Forelimb muscle (tissue), 1 donor: ENCODE measurements at places on chromosomes 3 and 15. TPM values are rescaled to one million over a fixed set of nuclear protein-coding genes. Genes with fewer than 3 reads are reported as not detected.

Gene SLCO2A1
- polyA plus RNA-seq: 1.8 TPM

Gene ALDH1A3
- polyA plus RNA-seq: 17.6 TPM

Gene SMCO1
- 2.2 TPM for polyA plus RNA-seq

Gene DUOXA2
- polyA plus RNA-seq: not detected

Gene GFM1
- polyA plus RNA-seq: 36.5 TPM

Gene MYLK
- 22.3 TPM for polyA plus RNA-seq

Gene COL6A5
- polyA plus RNA-seq: 0.13 TPM

Gene GOLGA6D
- 0.30 TPM for polyA plus RNA-seq

Gene SGO1
- 4.5 TPM for polyA plus RNA-seq

GRCh38 chr15:59894835-59895234, 109.3 kb upstream of the FOXB1 start:
- DNase-seq: no peak

DNA sequence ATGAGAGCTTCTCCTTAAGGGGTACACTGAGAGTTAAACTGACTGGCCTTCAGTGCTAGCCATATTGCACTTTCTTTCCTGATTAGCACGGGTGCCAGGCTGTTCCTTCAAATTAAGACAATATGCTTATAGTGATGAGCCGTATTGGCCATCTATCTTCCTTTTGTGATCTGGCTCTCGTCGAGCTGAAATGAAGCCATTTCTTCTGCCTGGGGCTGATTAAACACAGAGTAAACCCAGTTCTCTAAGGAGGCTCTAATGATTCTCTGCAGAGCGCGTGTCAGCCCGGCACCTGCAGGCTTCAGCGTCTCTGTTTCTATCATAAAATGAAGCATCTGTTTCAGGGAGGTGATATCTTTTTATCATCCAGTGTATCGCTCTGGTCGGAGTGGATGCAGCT, 107.5 kb upstream of the NR2F2 start:
- DNase-seq: no peak

DNA sequence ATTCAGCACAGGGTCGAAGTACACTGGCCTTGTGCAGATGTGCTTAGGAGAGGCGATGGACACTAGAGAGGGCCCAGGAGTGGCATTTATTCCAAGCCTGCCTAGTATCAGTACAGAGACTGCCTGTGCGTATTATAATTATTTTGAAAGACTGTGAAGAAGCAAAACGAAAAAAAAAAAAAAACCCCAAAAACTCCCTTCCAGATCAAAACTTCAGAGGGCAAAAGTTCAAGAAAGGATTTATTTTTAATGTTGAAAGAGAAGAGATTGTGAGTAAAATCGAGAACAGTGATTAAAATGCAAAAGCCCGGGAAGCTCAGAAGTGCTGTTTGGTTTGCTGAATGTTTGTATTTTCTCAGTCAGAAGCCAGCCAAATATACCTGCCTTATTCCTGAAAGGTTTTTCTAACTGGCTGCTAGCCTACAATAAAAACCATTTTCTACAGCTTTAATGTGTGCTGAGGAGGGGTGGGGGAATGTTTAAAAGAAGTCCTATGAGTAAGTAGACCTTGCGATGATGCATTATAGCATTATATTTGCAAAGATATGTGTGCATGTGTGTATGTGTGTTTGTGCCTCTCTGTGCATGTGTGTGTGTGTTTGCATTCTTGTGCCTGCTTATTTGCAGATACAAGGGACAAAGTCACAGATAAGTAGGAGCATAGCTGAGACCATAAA, 19.3 kb upstream of the LZTFL1 start:
- DNase-seq: no peak

DNA sequence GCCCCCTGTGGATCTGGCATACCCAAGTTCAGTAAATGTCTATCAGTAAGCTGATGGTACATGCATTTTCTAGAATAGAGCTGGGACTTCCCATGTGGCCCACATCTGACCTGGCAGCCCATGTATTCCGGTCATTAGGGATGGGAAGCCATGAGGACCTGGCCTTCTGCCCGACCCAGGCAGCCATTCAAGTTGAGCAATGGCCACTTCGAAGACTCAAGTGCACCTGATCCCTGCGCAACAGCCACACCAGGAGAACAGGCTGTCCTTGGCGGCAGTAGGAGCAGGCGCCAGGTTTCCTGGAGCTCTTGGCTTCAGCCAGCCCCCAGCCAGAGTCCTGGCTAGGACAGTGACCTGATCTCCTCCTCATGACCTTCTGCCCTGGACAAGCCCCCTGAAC, 14.6 kb downstream of the HEMK1 start:
- DNase-seq: no peak

GRCh38 chr3:179672918-179673317, 20.1 kb downstream of the USP13 start:
- DNase-seq: no peak

GRCh38 chr3:117263270-117263669, 553.7 kb downstream of the TUSC7 start:
- no peak for DNase-seq

DNA sequence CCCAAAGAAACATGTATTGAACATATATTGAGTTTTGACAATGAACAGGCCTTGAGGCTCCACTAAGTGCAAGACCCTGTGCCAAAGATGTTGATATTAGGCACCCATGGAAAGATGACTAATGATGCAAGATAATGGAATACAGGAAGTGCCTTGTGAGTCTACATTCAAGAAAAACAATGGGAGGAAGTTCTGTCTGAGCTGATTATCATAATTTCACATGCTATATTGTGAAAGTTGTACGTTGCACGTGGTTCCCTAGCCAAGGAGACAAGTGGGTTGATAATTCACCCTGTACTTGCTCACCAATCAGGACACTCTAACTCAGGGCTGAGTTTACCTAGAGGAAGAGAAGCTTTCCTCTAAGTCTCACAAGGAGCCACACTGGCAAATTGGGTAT, 186.9 kb upstream of the STAC start:
- no peak for DNase-seq

DNA sequence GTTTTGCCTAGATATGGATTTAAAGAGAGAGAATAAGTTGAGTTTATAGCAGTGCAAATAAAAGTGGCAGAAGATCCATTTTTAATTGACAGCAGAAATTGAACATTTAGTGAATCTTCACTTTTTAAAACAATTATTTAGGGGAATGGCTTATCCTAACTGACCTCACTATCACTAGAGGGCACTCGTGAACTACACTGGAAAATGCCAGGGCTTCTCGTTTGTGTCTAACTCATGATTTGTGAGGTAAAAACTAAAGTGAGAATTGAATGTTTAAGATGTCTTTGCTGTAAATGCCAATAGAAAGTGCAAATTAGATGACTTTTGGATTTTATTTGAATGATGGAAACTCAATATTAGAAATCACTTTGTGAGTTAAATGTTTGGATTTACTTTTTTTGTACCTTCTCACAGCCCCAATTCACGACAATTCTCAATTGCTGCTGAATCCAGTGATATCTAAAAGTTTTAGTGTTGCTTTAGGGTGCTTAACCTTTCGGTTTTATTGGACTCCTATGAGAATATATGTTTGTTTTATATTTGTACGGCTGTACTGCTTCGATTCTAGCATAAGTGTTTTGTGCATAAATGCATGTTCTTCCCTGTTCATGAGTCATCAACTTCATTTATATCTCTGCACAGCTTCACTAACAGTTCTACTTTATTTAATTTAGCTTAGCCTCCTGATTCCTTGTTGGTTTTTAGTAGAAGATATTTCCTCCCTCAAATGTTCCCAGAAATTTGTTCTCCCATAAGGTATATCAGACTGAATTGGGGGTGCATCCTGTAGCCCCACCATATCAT, 462.1 kb downstream of the MFSD1 start:
- DNase-seq: peak; percentile 4

DNA sequence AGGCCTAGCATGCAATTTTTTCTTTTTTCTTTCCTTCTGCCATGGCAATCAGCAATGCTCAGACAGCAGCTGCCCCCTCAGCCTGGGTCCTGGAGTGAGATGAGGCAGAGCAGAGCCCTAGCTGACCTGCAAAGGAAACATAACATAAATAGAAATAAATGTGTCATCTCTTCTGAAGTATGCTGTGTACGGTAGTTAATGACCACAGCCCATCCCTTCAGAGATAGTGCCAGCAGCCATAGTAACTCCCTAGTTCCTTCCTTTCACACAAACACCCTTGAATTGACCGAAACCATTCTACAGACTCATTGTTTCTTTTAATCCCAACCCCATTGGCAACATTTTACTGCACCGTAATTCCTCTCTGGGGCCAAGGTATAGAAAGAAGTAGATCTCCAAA, 8.4 kb upstream of the CD47 start:
- DNase-seq: no peak

- no peak for DNase-seq
These were observed 185.4 kb downstream of the XXYLT1 start for GRCh38 chr3:195085356-195086130.

DNA sequence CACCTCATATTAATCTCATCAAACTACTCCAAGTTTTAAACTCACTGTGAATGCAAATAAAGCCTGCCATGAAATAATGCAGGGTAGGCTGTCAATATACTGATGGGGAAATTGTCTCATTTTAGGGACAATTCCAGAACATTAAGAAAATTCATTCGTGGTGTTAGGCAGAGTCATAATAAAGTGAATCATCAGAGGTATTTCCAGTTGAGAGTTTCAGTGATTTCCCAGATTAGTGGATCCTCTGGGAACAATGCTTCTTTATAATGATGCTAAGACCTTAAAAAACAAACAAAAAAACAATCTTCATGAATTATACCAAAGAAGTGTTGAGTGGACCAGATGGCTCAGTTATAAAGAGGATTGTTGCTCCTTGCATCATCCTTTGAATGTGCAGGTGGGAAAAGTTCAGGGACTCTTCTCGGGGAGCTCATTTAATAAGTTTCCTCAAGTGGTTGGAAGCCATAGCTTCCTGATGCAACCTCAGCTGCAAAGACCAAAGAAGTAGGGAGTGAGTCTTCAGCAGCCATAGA, 360.9 kb upstream of the TRIM42 start:
- no peak for DNase-seq

GRCh38 chr3:50982540-50983325, 308.0 kb downstream of the DOCK3 start:
- no peak for DNase-seq

DNA sequence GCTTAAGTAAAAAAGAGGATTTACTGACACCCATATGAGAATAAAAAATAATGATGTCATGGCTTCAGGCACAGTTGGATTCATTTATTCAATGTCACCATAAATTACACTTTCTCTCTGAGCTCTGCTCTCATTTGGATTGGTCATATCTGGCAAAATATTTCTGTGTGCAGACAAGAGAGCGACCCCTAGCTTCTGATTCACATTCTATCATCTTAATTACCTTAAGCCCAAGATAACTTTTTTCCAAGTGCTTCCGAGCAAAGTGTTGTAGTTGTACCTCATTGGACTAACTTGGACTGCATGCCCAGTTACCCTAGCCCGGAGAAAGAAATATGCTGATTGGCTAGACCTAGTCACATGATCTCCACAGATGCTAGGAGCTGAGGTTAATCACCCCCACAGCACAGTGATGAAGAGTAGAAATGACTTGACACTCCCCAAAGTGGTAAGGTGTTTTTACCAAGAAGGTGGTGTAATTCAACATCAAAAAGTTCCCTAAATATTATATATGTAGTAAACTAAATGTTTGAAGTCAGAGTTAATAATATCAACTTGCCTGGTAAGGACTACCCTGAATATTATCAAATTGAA, 552.2 kb upstream of the SUCLG2 start:
- no peak for DNase-seq

DNA sequence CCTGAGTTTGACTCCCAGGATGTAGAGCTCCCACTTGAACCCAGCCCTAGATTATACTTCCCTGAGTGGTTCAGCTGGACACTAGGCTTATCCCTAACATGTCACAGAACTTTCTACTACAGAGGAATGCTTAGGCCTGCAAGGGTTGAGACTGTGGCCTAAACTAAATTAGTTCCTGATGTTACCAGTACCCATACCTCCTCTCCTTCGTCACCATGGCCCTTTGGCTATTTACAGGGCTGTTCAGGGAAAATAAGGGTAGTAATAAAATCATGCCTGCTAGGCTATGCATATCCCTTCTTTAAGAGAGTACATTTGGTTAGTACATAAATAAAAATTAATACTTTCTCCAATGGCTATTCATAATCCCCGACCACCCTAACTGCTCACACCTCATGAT, 356.4 kb upstream of the RASGRP1 start:
- no peak for DNase-seq

DNA sequence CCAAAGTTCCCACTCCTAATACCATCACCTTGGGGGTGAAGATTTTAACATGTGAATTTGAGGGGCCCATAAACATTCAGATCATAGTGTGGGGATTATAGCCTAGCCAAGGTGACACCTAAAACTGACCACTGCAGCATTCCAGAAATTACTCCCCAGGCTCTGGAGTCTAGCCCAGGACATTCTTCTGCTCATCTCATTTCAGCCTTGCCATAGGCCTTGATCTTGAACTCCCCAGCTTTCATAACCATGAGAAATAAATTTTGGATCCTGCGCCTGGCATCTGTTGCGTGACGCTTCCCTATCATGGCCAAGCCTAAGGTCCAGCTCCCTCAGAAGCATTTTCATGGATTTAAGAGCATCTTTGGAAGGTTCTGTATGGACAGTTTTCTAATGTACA, 502.9 kb upstream of the THBS1 start:
- DNase-seq: no peak

DNA sequence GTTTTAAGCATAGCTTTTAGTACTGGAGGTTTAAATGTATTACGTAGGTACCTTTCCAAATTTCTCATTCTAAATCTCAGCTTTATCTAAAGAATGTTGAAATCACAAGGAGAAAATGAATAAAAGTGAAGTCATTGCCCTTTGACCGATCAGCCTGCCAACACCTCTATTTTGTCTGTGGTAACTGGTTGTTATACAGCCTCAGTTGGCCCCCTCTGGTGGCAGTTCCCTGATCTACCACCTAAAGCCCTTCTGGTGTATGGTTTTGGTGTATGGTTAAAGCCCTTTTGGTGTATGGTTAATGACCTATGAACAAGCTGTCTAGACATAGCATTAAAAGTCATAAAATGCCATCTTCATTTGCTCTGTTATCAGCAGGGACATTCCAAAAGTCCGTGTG, 378.2 kb upstream of the AZI2 start:
- DNase-seq: no peak

GRCh38 chr3:196115678-196116083, 33.8 kb upstream of the TFRC start:
- DNase-seq: no peak

DNA sequence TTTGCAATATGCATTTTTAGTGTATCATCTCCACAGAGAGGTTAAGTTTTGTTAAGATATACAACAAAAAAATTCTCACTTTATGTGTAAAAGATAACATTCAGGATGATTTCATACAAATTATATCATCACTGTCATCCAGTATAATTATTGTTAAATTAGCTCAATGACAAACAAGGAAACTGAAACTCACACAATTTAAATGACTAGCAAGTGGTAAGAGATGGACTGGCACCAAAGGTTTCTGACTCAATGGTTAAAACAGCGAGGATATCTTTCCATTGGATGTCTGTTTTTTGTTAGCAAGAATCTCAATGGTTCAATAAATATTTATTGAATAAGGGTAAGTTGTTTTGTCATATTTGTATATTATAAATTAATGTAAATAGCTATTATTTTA, 22.6 kb downstream of the CIP2A start:
- no peak for DNase-seq

DNA sequence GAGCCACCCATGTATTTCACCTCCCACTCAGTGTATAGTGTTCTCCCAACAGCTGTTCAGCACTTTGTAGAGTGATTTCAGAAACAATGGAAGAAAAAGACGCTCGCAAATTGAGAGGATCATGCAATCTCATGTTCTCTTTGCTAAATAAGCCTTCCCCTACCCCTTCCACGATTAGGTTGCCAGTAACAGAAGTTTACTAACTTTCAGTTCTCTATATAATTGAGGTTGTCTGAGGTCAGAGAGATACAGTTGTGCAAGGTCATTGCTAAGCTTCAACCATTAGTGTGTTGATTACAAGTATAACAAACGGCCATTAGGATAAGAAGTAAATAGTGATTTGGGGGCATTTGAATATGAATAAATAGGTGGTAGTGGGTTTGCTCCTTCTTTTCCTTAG, 99.6 kb downstream of the TUSC7 start:
- no peak for DNase-seq
